ENCODE measurements at places on chromosomes 4 and X. TPM values are rescaled to one million over a fixed set of nuclear protein-coding genes. Genes with fewer than 3 reads are reported as not detected.

- DNase-seq, result no peak
Observed at GRCh38 chr4:152949930-152950329, 13.8 kb downstream of the FHDC1 start.

DNA sequence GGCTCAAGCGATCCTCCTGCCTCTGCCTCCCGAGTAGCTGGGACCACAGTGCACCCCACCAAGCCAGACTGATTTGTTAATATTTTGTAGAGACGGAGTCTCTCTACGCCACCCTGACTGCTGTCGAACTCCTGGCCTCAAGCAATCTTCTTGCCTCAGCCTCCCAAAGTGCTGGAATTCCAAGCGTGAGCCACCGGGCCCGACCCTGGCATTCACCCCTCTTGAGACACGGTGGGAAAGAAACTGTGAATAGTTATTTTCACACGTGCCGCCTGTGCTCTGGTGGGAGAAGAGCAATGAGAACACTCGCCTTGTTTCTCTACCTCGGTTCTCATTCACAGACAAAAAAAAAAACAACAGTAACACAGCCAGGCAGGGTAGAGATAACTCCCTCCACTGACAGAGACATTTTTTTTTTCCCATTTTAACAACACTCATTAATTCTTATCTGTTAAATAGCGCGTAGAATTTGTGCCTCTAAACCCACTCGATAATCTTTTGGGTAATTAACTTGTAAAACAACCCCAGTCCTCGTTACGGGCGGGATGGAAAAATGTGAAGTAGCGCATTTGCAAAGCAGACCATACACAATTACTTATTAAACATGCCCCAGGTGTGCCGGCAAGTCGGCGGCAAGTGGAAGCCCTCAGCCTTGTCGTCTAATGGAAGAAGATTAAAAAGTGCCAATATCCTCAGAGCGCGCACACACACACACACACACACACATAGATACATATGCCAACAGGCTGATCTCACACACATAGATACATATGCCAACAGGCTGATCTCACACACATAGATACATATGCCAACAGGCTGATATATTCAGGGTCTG, 103.3 kb downstream of the DHRSX start:
- DNase-seq, result no peak

The MAGEA12 gene
- polyA plus RNA-seq, result not detected

DNA sequence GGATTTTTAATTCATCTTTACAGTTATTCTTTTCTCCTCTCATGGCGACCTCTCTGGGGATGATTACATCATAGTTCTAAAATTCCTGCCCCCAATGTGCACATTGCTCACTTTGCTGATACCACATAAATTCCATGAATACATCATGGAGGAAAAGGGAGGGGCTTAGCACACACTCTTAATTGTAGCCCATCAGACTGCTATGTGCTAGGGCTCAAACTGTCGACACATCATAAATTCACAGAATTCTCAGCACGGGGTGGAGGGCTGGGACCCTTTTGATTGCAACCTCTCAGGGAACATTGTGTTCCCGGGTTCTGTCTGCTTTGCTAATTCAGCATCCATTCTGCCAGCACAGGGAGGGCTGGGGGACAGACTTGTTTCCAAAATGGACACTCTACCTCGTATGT, 592.9 kb downstream of the BCOR start:
- no peak for DNase-seq

- DNase-seq, result no peak
Observed at GRCh38 chrX:13483773-13484172, 85.6 kb upstream of the EGFL6 start.

The FRAS1 gene
- 92.9 TPM for polyA plus RNA-seq

- no peak for DNase-seq
Observed at GRCh38 chr4:125316401-125316790, 1.6 kb downstream of the FAT4 start.

GRCh38 chr4:38141808-38142500, 181.8 kb downstream of the PTTG2 start:
- no peak for DNase-seq

GRCh38 chr4:5805270-5805669, 87.6 kb downstream of the CRMP1 start:
- DNase-seq, result no peak

GRCh38 chr4:40367451-40367850, 32.3 kb downstream of the CHRNA9 start:
- DNase-seq, result no peak

The CLGN gene
- 3.6 TPM for polyA plus RNA-seq

The FGFBP1 gene
- not detected for polyA plus RNA-seq

DNA sequence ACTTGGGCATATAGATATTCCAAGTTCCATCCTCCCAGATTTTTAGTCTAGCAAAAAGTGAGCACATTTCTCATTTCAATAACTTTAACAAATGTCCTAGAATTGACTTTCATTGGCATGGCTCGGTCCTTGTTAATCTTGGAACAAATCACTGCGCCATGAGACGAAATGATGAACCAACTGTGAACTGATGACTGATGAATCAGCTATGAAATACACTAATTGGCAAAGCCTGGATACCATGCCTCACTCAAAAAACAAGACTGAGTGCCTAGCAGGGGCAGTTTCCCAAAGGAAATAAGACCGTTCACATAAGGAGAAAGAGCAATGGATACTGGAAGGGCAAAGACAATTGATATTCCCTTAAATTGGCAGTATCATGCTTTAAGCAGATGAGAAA, 248.6 kb upstream of the VEGFC start:
- no peak for DNase-seq

The RPL39 gene
- 1,870 TPM for polyA plus RNA-seq

- no peak for DNase-seq
Observed at GRCh38 chr4:104351706-104352105, 143.0 kb downstream of the CXXC4 start.

- no peak for DNase-seq
Observed at GRCh38 chr4:168677063-168677462, 180.2 kb downstream of the PALLD start.

The INTS6L gene
- 23.3 TPM for polyA plus RNA-seq

DNA sequence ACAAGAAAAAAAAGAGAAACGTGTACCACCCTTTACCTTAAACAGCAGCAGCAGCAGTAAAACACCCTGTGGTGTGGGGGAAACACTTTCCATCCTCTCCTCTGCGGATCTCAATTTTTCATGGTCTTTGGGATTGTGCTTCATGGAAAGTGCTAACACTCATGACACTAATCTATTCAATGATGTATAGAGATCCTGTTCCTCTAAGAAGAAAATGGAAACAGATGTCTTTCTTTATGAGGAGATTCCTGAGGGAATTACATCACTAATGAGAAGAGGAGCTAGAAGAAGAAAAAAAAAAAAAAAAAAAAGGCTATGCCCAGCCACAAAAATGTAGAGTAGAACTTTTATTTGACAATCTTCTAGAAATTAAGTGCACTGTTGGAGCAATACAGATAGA, 62.9 kb upstream of the NDST3 start:
- no peak for DNase-seq

DNA sequence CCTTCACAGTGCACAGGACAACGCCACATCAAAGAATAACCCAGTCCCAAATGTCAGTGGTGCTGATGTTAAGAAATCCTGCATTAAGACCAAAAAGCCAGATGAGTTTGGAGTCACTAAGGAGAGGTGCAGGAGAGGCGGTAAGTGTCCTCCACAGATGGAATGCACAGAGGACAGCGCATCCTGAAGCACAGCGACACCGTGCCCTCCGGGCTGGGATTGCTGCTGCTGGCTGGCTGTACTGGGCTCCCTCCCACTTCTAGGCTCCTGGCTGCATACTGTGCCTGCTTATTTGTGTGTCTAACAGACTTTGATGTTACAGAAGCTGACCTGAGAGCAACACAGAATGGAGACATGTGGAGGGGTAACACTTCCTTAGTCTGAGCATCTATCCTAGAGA, 325.6 kb upstream of the BOD1L1 start:
- no peak for DNase-seq
